NCI-H526 treated with DMSO at 0.1 percent for 48 hours (cell line): ENCODE measurements at places on chromosomes 5 and 9.
A peak's percentile ranks its signal among the peaks of the same experiment; 100 is the strongest.

- no peak for DNase-seq
These were observed 156.2 kb downstream of the RGS3 start for GRCh38 chr9:113619491-113620376.

DNA sequence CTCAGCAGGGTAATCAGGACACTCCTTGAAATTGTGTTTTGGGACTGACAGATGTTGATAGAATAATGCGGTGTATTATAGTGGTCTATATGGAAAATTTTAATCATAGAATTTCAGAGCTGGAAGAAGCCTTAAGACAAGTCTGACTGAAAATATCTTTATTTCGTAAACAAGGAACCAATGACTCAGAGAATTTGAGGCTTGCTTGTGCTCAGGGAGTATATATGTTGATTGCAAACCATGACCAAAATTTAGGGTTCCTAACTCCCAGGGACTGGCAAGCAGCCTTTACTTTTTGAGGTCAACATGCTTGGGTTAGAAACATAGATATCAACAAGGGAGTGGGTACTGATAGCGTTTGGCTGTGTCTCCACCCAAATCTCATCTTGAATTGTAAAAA is 287.2 kb downstream of the CD180 start:
- no peak for DNase-seq

DNA sequence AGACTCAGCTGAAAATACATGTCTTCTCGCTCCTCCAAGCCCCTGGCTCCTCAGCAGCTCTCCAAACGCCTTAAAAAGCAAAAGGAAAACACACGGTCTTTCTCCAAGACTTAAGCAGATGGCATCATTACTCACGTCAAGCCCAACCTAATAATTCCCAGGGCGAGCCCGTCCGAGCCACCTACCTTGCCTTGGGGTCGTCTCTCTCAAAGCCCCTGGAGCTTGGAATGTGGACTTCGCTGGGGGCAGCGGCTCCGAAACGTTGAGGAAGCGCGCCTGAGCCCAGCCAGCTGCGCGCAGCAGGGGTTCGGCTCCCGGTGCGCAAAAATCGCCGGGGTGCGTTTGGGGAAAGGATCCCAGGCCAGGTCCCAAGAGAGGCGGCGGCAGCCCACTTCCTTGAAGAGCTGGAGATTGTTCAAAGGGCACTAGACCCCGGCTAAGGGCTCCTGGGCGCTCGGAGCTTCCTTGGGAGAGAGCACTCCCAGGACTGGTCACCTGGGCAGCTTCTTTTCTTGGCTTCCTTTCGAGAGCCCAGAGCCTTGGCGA is 395 bp downstream of the DRD1 start:
- no peak for DNase-seq

DNA sequence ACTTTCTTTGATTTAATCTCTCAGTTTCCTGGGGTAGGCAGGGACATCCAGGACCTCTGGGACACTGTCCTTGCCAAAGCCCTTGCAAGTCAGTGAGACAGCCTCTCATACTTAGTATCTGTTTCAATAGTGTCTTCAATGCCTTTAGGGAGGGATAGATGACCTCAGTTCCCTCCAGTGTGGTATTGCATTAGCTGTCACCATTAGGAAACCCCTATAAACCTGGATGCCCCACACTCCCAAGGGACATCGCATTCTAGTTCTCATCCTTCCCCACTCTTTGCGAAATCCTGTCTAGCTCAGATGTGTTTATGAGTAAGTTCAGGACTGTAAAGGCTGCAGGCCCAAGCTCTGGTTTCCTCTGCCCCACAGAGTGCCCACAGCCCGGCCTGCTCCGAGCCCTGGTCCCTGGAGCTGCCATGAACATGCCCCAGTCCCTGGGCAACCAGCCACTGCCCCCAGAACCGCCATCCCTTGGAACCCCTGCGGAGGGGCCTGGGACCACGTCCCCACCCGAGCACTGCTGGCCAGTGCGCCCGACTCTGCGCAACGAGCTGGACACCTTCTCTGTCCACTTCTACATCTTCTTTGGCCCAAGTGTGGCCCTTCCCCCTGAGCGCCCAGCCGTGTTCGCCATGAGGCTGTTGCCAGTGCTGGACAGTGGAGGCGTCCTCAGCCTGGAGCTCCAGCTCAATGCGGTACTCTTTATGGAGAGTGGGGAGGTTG is 13.2 kb downstream of the TMEM8B start:
- no peak for DNase-seq

GRCh38 chr5:176526462-176526861 is 10.7 kb downstream of the RNF44 start:
- no peak for DNase-seq

- DNase-seq, result peak; percentile 73
These were observed 31.7 kb downstream of the ZDHHC21 start for GRCh38 chr9:14661421-14662059.
